ENCODE measurements at places on chromosomes 1 and 21. TPM values are rescaled to one million over a fixed set of nuclear protein-coding genes. Genes with fewer than 3 reads are reported as not detected.

- no peaks in the 10 kb centered on the region for H3K36me3 ChIP-seq
- peaks cover 32% of the 10 kb centered on the region for H3K4me1 ChIP-seq
- DNase-seq: no peak
- no peak overlapping the region for H3K27ac ChIP-seq
- H3K4me3 ChIP-seq: no peak overlapping the region
- H3K27me3 ChIP-seq: no peaks in the 10 kb centered on the region
These were observed 12.5 kb upstream of the SPSB1 start for GRCh38 chr1:9280015-9280860.

- H3K4me1 ChIP-seq: no peaks in the 10 kb centered on the region
- no peaks in the 10 kb centered on the region for H3K36me3 ChIP-seq
- no peak overlapping the region for H3K4me3 ChIP-seq
- H3K27ac ChIP-seq: no peak overlapping the region
- no peak for DNase-seq
- peaks cover 8% of the 10 kb centered on the region for H3K27me3 ChIP-seq
These were observed 4.2 kb downstream of the C1orf226 start for GRCh38 chr1:162385702-162386101.

DNA sequence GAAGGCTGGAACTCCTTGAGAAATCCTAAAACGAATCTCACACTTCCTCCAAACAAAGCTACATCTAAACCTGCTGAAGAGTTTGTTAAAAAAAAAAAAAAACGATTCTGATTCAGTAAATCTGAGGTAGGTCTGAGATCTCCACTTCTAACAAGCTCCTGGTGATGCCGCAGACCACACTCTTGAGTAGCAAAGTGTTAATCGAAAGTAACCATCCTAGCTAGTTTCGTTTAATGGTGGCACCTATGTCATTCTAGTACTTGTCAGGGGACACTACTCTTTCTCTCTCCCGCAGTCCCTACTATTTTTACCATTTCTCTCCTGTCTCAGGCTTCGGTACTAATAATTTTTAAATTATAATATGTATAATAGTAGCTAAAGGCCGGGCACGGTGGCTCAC is 2.1 kb downstream of the CLCC1 start:
- no peaks in the 10 kb centered on the region for H3K27me3 ChIP-seq
- H3K27ac ChIP-seq: no peak overlapping the region
- no peak for DNase-seq
- no peaks in the 10 kb centered on the region for H3K36me3 ChIP-seq

- no peaks in the 10 kb centered on the region for H3K27me3 ChIP-seq
- no peak overlapping the region for H3K4me3 ChIP-seq
- no peak overlapping the region for H3K27ac ChIP-seq
- DNase-seq: no peak
These were observed 8.8 kb upstream of the GUCA2A start for GRCh38 chr1:42173155-42173933.

- H3K27me3 ChIP-seq: no peaks in the 10 kb centered on the region
- H3K27ac ChIP-seq: no peak overlapping the region
- H3K4me1 ChIP-seq: no peaks in the 10 kb centered on the region
- no peaks in the 10 kb centered on the region for H3K36me3 ChIP-seq
These were observed 970.6 kb downstream of the NCAM2 start for GRCh38 chr21:21968810-21969209.

GRCh38 chr1:71054281-71054731 is 6.7 kb upstream of the PTGER3 start:
- no peaks in the 10 kb centered on the region for H3K36me3 ChIP-seq
- no peaks in the 10 kb centered on the region for H3K4me1 ChIP-seq
- H3K27ac ChIP-seq: no peak overlapping the region
- H3K4me3 ChIP-seq: no peak overlapping the region
- DNase-seq: no peak

GRCh38 chr1:202023001-202023433 is 12.6 kb downstream of the ELF3 start:
- no peaks in the 10 kb centered on the region for H3K36me3 ChIP-seq
- H3K4me1 ChIP-seq: no peaks in the 10 kb centered on the region
- H3K4me3 ChIP-seq: no peak overlapping the region
- no peaks in the 10 kb centered on the region for H3K27me3 ChIP-seq
- no peak for DNase-seq
- H3K27ac ChIP-seq: no peak overlapping the region

- H3K27ac ChIP-seq: peak within 1 kb of the TSS; percentile 35
- peak; percentile 94 for DNase-seq
- H3K27me3 ChIP-seq: no peaks in the 10 kb centered on the region
- H3K4me3 ChIP-seq: peak within 1 kb of the TSS; percentile 72
These were observed at the start of gene RASSF5 for GRCh38 chr1:206507284-206508129. Gene RASSF5, plus strand, starts transcription at chr1:206507531. Its CDS starts 72 bp downstream, at chr1:206507603.

DNA sequence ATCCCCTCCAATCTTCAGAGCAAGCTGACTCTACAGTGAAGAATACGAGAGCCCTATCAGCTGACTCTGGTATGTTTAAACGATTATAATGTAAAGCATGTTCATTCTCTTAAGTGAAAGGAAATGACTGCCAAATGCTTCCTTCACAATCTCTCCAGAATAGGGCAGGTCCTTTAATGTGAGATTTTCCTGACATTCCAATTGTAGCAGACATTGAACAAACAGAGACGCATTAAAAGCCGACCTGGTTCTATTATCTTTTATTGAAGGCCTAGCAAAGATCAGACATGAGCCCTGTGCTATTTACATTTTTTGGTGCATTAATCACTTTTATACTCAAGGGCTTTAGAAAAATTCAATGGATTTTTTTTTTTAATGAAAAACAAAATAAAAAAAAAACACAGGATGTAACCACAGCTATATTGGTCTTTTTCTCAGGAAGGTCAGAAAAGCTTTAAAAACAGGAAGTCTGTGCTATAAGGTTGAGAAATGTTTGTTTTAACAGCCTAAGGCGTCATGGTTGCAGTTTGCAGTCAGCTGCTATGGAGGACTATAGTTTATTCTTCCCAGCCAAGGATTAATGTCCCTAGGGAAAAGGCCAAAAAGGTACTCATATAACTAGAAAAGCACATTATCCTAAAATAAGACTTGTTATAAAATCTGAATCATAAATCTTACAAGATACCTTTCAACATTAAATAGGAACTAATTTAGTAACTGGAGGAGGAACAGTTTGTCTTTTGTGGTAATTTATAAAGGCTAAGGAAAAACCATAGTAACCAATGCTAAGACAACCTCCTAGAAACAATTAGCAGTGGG is 104.8 kb downstream of the RERE start:
- peak overlapping the region; percentile 17 for H3K4me3 ChIP-seq
- H3K4me1 ChIP-seq: peaks cover 19% of the 10 kb centered on the region
- peak overlapping the region; percentile 72 for H3K27ac ChIP-seq
- no peak for DNase-seq
- no peaks in the 10 kb centered on the region for H3K36me3 ChIP-seq

GRCh38 chr21:21101911-21102310 is 103.7 kb downstream of the NCAM2 start:
- H3K27ac ChIP-seq: no peak overlapping the region
- no peak overlapping the region for H3K4me3 ChIP-seq
- no peaks in the 10 kb centered on the region for H3K36me3 ChIP-seq
- H3K27me3 ChIP-seq: no peaks in the 10 kb centered on the region
- no peak for DNase-seq

DNA sequence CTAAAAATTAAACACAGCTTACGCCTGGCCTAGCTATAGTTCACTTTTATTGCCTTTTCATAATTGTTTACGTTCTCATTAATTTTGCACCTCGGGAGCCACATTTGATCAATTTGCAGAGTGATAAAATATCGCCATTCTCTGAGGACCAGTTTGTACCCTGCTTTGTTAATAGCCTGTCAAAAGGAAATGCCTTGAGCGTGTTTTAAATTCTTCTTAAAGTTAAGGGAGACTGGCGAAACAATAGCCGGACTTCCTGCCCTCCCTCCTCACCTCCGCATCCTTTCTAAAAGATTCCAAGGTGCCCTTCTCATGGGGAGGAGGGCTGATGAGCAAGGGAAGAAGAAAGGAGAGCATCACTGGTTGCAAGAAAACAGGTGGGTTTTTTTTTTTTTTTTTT is 271.6 kb downstream of the KCNJ6 start:
- no peak overlapping the region for H3K4me3 ChIP-seq
- peak; percentile 19 for DNase-seq
- H3K27ac ChIP-seq: no peak overlapping the region
- H3K36me3 ChIP-seq: no peaks in the 10 kb centered on the region

DNA sequence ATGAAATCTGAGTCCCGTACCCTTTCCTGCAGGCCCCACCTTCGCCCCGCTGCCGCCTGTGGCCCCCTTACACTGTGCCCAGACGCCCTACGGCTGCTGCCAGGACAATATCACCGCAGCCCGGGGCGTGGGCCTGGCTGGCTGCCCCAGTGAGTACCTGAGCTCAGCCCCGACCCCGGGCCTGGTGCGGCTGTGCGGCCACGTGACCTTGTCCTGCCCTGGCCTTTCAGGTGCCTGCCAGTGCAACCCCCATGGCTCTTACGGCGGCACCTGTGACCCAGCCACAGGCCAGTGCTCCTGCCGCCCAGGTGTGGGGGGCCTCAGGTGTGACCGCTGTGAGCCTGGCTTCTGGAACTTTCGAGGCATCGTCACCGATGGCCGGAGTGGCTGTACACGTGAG is 25.2 kb downstream of the AGRN start:
- peaks cover 10% of the 10 kb centered on the region for H3K4me1 ChIP-seq
- H3K27me3 ChIP-seq: no peaks in the 10 kb centered on the region
- no peak overlapping the region for H3K4me3 ChIP-seq
- H3K36me3 ChIP-seq: peaks cover 53% of the 10 kb centered on the region

DNA sequence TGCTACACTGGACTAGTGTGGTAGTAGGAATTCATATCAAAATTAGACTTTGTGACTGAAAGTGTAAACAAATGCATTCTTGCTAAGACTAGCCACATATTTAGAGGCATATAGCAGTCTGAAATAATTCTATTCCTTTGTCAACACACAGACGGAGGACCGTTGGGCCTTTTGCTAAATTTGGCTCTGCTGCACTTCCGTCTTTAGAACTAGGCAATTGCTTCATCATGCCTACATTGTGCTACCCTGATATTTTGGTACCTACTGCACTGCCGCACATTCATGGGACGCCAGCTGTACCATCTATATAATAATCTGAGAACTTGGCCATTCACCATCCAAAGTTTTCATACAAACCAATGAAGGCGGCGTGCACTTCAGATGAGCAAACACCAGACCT is 346.8 kb downstream of the KIF26B start:
- H3K4me3 ChIP-seq: no peak overlapping the region
- no peak overlapping the region for H3K27ac ChIP-seq
- no peaks in the 10 kb centered on the region for H3K27me3 ChIP-seq
- DNase-seq: no peak
- H3K36me3 ChIP-seq: no peaks in the 10 kb centered on the region

GRCh38 chr1:2276803-2277580 is 48.9 kb downstream of the SKI start:
- H3K27ac ChIP-seq: peak overlapping the region; percentile 84
- H3K4me3 ChIP-seq: no peak overlapping the region
- no peaks in the 10 kb centered on the region for H3K27me3 ChIP-seq
- H3K36me3 ChIP-seq: no peaks in the 10 kb centered on the region

DNA sequence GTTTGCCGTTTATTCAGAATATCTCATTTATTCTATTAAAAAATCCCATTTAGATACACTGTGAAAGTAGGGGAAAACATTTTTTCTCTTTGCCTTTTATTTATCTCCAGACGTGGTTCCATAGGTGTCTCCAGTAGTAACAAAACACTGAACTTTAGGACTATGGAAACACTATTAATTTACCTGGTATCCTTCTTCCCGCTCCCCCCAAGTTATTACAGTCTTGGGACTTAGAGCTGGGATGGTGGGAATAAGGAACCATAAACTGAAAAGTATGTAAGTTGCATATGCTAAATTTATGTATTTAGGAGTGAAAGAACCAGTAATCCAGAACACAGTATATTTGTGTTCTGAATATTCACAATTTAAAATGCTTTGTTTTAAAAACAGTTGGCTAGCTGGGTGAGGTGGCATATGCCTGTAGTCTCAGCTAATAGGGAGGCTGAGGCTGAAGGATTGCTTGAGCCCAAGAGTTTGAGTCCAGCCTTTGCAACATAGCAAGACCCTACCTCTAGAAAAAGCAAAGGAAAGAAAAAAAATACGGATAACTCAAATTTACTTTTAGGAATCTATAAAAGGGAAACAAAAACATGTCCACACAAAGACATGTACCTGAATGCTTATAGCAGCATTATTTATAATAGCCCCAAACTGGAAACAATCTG is 3.1 kb downstream of the DNAJB4 start:
- peak overlapping the region; percentile 93 for H3K27ac ChIP-seq
- no peak for DNase-seq
- no peaks in the 10 kb centered on the region for H3K27me3 ChIP-seq
- peak overlapping the region; percentile 68 for H3K4me3 ChIP-seq
- H3K4me1 ChIP-seq: peaks cover 53% of the 10 kb centered on the region

- H3K27me3 ChIP-seq: no peaks in the 10 kb centered on the region
- H3K4me3 ChIP-seq: no peak overlapping the region
- H3K4me1 ChIP-seq: no peaks in the 10 kb centered on the region
- no peak overlapping the region for H3K27ac ChIP-seq
- no peaks in the 10 kb centered on the region for H3K36me3 ChIP-seq
These were observed 287.5 kb upstream of the DAB1 start for GRCh38 chr1:57711326-57711725.

DNA sequence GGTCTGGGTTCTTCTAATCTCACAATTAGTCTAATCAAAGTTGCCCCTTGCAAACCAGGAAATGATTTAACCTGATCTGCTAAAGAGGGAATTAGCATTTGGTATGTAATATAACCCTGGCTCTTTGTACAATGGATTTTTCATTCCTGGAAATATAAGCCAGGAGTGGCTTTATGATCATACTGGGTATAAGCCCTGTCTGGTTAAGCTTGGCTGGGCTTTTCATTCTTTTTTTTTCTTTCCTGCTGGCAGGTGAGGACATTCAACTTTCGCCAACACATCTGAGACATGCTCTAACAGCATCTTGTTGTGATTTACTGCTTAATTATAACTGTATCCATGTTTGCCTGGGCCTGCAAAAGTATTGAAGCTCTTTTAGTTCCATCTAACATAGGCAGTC is 20.4 kb upstream of the SDE2 start:
- DNase-seq: no peak
- no peaks in the 10 kb centered on the region for H3K27me3 ChIP-seq
- H3K27ac ChIP-seq: no peak overlapping the region

DNA sequence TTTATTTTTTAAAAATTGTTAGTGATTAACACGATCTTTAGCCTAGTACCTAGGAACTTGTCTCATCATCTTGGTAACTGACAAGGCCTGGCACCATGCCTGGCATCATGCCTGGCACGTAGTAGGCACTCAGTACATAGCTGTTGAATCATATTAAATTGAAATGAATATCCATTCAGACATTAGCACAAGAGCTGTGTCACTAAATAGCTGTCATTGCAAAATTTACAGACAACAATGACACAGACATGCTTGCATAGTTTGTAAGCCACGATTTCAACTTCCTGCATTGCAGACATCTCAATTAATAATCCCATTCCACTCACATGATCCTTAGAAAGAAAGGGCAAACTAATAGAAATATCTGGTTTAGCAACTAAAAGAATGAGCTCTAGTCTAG is 15.4 kb upstream of the PHACTR4 start:
- H3K27ac ChIP-seq: no peak overlapping the region
- no peak overlapping the region for H3K4me3 ChIP-seq
- no peaks in the 10 kb centered on the region for H3K27me3 ChIP-seq
- no peaks in the 10 kb centered on the region for H3K4me1 ChIP-seq
- DNase-seq: no peak

CALML6 gene
- total RNA-seq: not detected

CR2 gene
- total RNA-seq: 0.06 TPM

S100A5 gene
- total RNA-seq: not detected

TMEM51 gene
- 10.4 TPM for total RNA-seq

AGO4 gene
- total RNA-seq: 32.8 TPM

ATP6V1G3 gene
- not detected for total RNA-seq

RAB25 gene
- not detected for total RNA-seq

TMEM125 gene
- not detected for total RNA-seq

KCNH1 gene
- 0.42 TPM for total RNA-seq

TMEM61 gene
- total RNA-seq: 0.66 TPM

ZYG11A gene
- not detected for total RNA-seq
